ENCODE measurements at places on chromosomes 5 and 9.

DNA sequence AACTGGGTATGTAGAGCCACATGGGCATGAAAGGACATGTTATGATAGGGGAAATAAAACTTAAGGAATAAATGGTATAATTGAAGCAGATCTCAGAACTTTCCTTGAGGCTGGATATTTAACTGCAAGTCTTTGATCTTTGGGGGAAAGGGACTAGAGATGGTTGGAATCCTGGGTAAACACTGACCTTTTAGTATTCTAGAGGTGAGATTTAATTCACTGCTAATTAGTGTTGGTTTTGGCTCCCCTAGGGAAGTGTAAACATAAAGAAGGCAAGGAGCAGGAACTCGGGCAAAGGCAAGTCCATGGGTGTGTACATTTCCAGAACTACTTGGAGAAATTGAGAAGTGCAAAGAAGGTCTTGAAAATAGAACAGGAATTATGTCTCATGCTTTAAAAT, 16.6 kb downstream of the NIM1K start:
- DNase-seq = peak; percentile 76

GRCh38 chr5:61332358-61332749, 296 bp downstream of the ZSWIM6 start:
- DNase-seq = no peak

- DNase-seq = no peak
Observed at GRCh38 chr9:116450378-116451139, 236.5 kb upstream of the TRIM32 start.

- DNase-seq = no peak
Observed at GRCh38 chr9:127640908-127641545, 28.9 kb downstream of the STXBP1 start.

- DNase-seq = no peak
Observed at GRCh38 chr5:29878599-29878998, 1314.9 kb upstream of the CDH6 start.

DNA sequence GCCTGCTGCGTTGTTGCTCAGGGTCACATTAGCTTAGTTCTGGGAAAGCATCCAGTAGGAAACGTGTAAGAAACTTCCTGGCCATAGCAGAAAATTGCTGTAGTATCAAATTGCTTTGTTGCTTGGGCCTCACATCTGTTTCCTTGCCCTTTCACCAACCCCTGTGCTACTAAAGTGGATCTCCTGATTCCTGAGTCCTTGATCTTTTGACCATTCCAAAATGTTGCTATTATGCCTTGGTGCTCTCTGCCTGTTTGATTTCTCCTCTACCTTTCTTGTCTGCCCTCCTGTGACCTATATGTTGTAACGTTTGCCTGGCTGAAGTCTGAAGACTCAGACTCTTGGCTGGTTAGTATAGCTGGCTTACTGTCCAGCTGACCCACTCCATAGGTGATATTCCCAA, 350.5 kb downstream of the ADGRV1 start:
- DNase-seq = no peak

GRCh38 chr5:12616093-12616492, 711.8 kb upstream of the CTNND2 start:
- no peak for DNase-seq

GRCh38 chr5:178995341-178995690, 196 bp upstream of the GRM6 start:
- DNase-seq = no peak

Data from LoVo (cell line).